NCI-H2227 treated with DMSO at 0.1 percent for 48 hours (cell line): ENCODE measurements at places on chromosomes 3 and 15.

DNA sequence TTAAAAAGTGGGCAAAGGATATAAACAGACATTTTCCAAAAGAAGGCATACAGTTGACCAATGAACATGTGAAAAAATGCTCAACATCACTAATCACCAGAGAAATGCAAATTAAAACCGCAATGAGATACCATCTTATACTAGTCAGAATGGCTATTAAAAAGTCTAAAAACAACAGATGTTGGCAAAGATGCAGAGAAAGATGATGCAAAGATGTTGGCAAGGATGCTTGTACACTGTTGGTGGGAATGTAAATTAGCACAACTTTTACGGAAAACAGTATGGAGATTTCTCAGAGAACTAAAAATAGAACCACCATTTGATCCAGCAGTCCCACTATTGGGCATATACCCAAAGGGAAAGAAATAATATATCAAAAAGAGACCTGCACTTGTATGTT, 53.5 kb downstream of the TLNRD1 start:
- no peak for DNase-seq

DNA sequence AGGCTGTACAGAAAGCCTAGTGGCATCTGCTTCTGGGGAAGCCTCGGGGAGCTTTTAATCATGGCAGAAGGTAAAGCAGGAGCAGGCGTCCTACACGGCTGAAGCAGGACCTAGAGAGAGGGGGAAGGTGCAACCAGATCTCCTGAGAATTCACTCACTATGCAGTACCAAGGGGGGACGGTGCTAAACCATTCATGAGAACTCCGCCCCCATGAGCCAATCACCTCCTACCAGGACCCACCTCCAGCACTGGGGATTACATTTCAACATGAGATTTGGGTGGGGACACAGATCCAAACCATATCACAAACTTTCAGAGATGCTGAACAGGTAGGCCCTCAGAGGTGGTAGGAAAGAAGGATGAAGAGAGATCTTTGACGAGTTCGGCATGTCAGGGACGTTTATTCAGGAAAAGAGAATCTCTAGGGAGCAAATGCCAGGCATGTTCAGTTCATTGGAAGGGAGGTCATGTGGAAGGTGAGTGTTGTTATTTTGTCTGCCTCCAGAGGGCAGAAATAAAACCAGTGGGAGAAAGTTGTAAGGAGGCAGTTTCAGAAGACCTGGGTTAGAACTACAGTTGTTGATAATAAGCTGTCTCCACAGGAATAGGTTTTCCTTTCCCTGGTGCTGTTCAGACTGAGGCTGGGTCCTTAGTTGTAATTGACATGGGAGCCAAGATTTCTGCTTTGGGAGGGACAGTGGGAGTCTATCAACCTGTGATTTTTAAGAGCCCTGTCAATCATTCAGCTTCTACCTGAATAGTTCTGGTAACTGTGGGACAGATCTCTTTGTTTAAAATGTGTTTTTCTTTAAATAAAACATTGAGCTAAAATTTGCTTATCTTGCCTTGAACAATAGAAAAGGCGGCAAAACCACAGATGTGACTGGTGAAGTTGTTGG, 4.3 kb upstream of the FNDC3B start:
- no peak for DNase-seq

DNA sequence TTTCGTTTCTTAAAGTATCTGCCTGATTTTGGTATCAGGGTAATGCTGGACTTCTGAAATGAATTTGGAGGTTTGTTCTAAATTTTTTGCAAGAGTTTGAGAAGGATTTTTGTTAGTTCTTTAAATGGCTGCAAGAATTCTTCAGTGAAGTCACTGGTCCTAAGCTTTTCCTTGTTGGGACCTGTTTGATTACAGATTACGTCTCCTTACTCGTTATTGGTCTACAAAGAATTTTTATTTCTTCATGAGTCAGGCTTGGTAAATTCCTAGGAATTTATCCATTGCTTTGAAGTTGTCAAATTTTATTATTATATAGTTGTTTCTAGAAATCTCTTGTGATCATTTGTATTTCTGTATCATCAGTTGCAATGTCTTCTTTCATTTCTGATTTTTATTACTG, 196.0 kb downstream of the DPH6 start:
- DNase-seq = no peak

DNA sequence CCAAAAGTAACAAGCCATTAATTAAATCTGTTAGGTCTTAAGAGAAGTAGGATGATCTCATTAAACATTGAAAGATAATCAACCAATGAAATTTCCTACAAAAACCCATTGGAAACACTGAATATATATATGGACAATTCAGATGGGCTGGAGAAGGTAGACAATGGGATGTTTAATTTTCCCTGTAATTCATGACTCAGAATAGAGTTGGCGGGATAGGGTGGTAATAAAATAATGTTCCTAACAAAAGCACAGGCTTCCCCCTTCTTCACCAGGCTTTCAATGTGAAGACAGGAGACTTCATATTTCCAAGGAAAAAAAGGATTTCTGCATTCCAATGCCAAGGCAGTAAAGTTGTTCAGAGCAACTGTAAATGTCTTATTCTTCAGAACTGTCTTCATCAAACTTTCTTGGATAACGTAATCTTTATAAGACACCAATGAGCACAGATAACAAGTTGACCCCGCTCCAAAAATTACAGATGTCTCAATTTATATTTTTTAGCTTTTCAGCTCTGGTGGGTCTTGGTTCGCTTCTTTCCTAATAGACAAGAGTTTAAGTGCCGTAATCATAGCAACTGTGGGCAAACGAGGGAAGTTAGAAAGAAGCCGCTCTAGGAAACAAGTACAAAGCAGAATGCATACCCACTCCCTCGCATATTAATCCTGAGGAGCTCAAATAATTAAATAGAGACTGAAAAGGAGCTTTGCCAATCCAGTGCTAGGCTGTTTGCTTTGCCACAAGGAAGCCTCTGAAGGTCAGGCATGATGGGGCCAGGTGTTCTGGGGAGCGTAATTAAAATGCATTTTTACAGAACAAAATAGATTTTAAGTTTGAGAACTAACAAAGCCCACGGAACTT, 377.0 kb downstream of the FOXP1 start:
- DNase-seq = no peak

DNA sequence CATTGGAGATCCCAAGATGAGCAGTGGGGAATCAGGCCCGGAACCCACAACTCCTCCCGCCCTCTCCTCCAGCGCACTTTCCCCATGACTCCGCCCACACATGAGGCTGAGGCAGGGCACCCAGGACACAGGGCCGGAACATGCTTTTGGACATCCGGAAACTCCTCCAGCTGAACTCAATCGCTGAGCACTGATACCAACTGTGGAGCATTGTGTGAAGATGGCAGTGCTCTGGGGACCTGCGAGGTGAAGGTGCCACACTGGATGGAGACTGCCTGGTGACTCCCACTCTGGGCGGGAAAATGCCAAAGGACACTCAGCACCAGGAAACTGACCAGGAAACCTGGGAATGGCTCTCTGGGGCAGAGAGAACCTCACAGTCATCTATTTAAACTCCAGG, 189.1 kb downstream of the FAM43A start:
- no peak for DNase-seq

DNA sequence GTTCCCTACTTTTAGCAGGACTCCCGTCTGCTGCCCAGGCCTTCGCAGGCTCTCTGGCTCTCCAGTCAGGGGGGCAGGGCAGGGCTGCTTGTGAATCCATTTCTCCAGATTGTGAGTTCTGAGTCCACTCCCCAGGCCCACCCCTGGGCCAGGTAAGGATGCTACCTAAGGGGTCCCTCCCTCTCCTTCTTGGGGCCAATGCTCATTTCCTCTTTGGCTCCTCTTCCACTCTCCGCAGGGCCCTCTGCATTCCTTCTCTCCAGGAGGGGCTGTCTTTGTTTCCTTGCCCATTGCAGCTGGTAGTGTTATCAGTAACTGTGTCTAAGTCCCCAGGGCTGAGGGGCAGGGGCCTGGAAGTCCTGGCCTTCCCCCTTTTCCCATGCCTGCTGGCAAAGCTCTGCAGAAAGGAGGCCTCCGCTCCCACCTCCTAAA, 13.0 kb upstream of the CACNA2D2 start:
- DNase-seq = no peak

GRCh38 chr3:179179979-179180759, 32.0 kb downstream of the PIK3CA start:
- DNase-seq = peak; percentile 19

DNA sequence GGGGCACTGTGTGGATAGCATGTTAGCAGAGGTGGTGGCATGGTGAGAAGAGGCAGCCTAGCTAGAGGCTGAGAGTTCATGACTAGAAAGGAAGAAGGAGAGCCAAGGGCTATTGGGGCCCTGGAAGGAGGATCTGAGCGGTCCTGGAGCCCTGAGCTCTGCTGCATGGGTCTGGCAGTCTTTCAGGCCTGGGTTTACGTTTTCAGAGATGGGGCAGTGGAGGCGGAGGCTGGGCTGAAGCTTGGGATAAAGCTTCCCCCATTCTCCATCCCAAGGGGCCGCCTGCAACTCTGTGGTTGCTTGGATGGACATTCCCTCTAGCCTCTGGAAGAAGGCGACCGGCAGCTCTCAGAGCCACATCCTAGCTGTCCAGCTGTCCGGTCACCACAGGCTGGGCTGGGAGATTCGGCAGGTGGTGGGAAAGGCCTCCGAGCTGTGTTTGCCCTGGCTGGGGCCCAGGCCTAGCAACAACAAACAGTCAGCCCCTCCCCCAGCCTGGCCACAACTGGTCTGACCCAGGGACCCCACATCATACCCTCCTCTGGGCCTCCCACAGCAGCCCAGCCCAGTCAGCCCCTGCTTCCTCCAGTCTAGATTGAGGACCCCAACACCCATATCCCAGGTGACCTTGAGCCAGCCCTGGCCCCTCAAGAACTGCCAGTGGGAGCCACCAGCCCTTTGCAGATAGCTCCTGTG, 1.8 kb upstream of the SLC38A3 start:
- DNase-seq = no peak

DNA sequence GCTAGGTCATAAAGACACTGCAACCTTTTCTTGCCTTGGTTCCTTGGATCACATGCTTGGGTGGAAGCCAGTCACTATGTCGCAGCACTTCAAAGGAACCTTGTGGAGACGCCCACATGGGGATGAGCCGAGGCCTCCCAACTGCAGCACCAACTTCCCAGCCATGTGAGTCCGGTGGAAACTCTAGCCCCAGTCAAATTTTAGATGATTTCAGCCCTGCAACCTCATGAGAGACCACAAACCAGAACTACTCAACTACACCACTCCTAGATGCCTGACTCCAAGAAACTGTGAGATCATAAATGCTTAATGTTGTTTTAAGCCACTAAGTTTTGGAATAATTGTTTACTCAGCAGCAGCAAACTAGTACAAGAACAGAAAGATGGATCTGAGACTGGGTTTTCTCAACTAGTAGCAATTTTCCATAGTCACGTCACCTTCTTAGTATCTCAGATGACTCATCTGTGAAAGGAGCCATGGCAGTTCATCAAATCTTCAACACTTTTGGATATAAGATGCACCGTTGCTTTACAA, 86.5 kb downstream of the MB21D2 start:
- no peak for DNase-seq

DNA sequence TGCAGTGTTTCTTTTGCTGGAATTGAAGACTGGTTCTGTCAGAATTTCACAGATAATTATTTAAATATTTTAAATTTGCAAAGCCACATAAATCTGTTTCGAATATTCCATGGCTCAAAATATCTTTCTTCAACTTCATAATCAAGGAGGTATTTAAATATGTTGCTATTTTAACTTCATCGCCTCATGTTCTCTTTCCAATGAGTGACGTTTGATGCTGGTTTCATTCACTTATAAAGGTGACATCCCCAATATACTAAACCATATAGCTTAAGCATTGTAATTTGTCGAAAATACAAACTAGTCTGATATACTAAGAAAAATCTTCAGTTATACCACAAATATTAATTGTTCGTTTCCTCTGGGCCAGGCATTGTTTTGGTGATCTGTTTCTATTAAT, 22.5 kb downstream of the MBNL1 start:
- DNase-seq = no peak

DNA sequence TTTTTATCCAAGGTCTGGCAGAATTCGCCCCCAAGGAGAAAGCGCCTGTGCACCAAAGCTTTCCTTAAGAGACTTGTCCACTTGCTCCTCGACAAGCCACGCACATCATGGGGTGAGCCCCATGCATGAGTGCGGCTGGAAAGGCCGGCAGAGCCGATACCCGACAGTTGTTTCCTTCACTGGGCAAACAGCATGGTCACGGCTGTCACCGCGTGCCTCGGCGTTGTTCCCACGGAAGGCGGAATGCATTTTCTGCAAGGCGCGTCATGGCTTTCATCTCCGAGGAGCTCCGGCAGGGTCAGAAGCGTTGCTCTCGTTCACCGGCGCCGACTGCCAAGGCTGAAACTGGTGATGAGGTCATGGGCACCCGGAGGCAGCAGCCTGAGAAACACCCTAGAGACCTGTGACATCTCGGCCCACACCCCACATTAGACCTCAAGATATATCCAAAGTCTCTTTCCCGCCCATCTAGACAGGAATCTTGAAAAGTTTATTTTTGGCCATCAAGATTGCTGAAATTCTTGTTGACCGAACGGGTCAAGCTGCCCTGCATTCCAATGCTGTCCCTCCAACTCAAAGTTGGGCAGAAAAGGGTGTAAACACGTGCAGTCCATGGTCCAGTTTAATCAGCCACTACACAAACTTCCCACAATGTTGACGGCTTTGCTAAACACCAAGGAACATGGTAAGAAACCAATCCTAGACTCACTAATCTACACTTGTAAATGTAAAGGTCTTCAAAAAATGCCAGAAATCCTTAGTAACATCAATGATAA, 604 bp upstream of the TJP1 start:
- no peak for DNase-seq
